Activated T-helper 1 cell treated with anti-CD3 and anti-CD28 coated beads, Interleukin-12 subunit alpha, Interleukin-12 subunit beta, Interleukin-2, Interleukin-4 antibody, amounts not matched to agents 30 ng/mL and 10 ng/mL and 1 ng/mL, durations not matched to agents 14 hours and 24 hours and 36 hours (primary cell): ENCODE measurements at places on chromosomes 7 and 10. TPM values are rescaled to one million over a fixed set of nuclear protein-coding genes. Genes with fewer than 3 reads are reported as not detected.

Gene BMPR1A
- 9.7 and 14.5 TPM in 2 replicates for total RNA-seq

Gene SPDYE11
- not detected in 2 replicates for total RNA-seq

Gene FBXL13
- total RNA-seq, result 0.34 and 0.54 TPM in 2 replicates

Gene SPDYE2
- total RNA-seq, result not detected in 2 replicates
